Hematopoietic multipotent progenitor cell treated with erythropoietin and hydrocortisone succinate and interleukin-3 and kit ligand, for 6 days (in vitro differentiated cells): ENCODE measurements at places on chromosomes 11 and 22.

DNA sequence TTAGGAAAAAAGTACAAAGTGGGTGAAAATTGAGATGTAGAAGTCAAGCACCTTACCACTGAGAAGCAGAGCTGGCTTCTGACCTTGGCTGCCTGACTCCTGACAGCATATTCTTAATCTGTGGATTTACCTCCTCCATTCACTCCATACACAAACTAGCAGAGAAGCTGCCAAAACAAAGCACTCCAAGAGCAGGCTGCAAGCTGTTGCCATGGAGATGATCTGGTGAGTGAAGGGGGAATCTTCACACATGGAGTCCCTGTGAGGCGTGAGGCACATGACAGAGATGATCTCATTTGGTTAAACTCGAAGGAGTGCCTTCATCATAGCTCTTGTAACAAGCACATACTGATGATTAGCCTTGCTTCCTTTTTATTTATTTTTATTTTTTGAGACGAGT is 16.1 kb downstream of the COMMD9 start:
- no peak for DNase-seq

DNA sequence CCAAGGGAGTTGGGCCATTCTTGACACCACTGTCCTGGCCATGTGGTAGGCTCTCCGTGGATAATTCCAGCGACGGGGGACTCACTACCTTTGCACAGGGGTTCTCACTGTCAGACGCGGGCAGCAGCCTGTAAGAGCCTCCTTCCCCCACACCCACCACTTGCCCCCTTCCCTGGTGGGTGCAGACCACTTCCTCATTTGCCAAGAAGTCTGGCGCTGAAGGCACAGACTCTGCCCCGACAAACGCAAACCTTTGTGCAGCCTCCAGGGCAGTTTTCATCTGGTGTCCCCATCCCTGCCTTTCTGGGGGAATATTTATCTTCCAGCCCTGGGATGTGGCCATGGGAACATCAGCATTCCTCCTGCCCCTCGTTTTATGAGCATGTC is 422.5 kb downstream of the SHANK2 start:
- no peak for DNase-seq

- DNase-seq, result no peak
Measured at GRCh38 chr22:22151308-22151707, 93.3 kb upstream of the VPREB1 start.

DNA sequence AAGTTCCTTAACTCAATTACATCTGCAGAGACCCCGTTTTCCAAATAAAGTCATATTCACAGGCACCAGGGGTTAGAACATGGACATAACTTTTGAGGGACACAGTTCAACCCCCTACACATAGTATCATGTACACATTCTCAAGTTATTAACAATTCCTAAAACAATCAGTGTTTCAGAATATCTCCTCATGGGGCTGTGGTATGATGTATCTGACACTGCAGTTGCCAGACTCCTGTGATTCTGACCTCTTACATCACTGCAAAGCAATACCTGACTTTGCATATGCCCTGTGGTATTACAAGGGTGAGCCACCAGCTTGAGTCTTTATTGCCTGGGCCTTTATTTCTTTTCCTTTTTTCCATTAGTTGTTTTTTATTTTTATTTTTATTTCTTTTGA is 141.7 kb downstream of the COMMD9 start:
- DNase-seq, result no peak

GRCh38 chr11:64787526-64788320 is 9.4 kb upstream of the SF1 start:
- DNase-seq, result peak; percentile 84

DNA sequence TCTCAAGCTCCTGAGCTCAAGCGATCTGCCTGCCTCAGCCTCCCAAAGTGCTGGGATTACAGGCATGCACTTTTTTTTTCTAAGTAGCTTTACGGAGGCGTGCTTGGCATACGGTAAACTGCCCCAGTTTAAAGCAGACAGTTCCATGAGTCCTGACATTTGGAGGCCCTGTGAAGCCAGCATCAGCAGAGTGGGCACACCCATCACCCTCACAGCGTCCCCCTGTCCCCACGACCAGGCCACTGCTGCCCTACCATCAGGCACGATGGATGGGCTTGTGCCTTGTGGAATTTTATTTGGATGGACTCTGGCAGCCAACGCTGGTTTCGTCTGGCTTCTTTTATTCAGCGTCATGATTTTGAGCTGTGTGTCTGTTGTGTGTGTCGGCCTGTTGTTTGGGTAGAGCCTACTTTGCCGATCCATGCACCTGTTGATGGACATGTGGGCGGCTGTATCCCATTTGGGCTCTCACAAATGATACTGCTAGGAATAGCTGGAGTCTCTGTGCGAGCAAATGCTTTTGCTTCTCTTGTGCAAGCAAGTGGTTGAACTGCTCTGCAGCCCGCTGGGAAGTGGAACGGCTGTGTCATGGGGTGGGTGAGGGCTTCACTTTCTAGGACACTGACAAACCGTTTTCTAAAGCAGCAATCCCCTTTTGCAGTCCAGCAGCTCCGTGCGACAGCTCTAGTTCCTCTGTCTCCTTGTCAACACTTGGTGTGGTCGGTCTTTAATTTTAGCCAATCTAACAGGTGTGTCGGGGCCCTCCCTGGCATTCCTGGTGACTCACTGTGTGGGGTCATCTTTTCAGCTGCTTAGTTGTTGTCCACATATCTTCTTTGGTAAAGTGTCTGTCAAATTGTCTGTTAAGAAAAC is 23.8 kb downstream of the KCNQ1 start:
- DNase-seq, result no peak
